ENCODE measurements at places on chromosomes 4 and X.

DNA sequence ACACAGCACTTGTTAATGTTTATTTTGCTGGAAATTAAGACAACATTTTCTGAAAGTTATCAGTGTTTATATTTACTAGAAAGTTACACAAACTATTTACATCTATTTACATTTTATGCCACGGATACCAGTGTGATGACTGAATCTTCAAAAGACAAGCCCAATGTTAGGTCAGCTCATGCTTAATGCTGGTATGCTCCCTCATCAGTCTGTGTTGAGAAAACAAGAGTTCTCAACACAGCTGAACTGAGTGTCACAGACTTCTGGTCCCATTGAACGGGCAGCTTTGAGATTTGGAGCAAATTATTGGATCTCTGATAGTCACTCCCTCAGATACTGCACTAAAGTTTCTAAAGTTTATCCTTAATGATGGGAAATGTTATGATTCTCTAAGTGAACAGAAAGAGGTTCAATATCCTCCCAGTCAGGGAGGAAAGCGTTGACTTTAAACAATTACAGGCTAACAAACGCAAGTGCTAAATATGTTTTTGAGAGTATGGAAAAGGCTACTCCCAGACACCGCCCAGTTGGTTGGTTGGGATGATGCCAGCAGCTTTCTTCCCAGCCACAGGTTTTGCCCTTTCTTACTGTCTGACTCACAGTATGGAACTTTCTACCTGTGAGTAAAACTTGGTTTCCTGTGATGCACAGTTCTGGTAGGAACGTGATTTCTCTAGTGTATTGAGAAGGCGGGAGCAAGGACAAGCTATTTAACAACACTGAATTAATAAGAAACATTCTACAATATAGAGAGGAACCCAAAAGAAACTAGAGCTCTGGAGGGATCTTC lies 1293.6 kb upstream of the TENM3 start:
- peak; percentile 12 for DNase-seq

DNA sequence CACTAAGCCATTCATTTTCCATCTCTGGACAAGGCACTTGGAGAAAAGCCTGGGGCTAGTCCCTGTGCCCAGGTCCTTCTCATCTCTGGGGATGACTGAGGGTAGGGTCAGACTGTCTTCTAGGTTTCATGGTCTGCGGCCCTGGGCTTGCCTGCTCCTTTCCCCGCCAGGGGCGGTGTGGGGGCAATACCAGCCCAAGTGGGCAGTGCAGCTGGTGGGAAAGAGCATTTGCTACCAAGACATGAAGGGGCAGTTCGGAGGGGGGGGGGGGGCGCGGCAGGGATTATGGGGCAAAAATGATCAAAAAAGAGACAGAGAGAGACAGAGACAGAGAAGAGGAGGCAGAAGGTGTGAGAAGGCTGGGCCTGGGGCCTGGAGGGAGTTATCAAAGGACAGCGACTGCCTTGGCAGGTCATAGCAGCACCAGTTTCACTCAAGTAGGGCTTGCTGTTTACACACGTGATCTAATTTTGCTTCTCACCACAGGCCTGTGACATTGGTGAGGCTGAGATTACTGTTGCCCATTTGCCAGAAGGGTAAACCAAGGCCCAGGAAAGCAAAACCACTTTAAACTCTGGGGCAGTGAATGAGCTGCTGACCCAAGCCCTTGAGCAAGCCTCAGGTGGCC lies 56.1 kb downstream of the PJA1 start:
- no peak for DNase-seq

DNA sequence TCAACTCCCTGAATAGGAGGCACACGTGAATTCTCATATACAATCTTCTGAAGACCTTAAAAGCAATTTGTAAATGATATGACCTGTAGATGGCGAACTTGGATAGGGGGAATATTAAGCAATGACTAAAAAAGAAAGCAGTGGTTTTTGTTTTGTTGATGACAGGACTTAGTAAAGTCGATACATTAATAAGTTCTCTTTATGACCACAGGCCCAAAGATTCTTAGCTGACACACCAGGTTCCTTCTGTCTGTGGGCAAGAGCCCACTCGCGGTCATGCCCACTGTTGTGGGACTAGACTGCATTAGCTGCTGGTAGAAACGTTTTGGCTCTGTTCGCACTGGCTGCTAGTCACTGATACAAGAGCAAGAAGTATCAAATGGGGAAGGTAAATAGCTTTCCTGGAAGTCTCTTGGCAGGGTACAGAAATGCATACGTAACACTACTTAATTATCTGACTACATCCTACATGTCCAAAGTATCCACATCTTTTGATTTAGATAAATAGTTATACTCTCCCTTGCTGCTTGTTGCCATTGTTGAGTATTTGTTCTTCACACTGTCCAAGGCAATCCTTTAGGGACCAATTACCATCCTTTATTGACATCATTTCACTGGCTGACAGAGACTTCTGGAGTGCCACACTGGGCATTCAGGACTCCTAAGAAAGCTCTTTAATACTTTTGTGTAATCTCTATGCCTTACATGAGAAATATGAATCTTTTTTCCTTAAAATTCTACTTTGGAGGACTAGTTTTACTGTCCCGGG lies 31.0 kb downstream of the ALPK1 start:
- peak; percentile 79 for DNase-seq

GRCh38 chrX:103431316-103431715 lies 55.0 kb downstream of the BEX3 start:
- peak; percentile 76 for DNase-seq

- DNase-seq: no peak
These were observed 30.2 kb downstream of the REELD1 start for GRCh38 chr4:146244496-146244895.

DNA sequence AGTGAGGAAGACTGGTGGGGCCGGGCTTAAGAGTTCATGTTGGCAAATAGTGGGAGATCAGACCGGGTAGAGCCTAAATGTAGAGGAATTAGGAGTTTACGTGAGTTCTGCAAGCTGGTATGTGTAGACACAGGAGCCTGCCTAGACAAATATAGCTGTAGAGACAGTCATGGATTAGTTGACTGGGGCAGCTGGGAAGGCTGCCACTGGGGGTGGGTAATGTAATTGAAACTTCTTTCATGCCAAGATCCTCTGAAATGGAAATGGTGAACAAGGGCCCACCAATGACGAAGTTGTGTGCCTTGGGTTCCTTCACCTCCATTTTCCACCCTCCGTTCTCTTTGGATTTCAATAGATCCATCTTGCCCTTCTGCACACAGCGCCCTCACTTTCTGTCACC lies 11.9 kb upstream of the CAPN6 start:
- no peak for DNase-seq

DNA sequence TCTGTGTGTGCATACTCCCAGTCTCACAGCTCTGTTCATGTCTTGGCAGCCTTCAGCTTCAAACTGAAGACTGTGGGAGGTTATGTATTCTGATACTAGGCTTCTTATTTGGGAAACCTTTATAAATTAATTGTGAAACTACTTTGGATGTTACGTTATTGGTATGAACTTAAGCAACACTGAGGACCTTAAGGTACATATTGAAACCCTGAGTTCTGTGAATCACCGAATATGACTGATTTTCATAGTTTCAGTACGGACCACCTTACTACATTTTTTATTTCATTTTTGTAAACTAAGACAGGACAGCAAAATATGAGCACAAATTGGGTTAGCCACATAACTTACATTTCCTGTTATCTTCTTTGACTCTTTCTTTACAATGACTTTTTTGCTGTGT lies 498.4 kb downstream of the PDGFC start:
- DNase-seq: no peak
